ENCODE measurements at places on chromosomes 1 and 21. TPM values are rescaled to one million over a fixed set of nuclear protein-coding genes. Genes with fewer than 3 reads are reported as not detected.

The OR6K3 gene
- not detected for total RNA-seq

The GABPA gene
- total RNA-seq: 23.3 TPM

The ZMYM1 gene
- 23.5 TPM for total RNA-seq

The SPRR2B gene
- total RNA-seq: not detected

The CYP4A11 gene
- not detected for total RNA-seq

The DCAF6 gene
- total RNA-seq: 57.9 TPM

The TMEM51 gene
- 1.5 TPM for total RNA-seq

The RGL1 gene
- total RNA-seq: 26.5 TPM

The WNT2B gene
- 4.7 TPM for total RNA-seq

The ATP1A4 gene
- total RNA-seq: not detected

The CR1L gene
- not detected for total RNA-seq

The RGSL1 gene
- total RNA-seq: not detected

The CYP4A22 gene
- not detected for total RNA-seq

The ZNF683 gene
- total RNA-seq: not detected

The FAM72D gene
- 0.36 TPM for total RNA-seq

The BSND gene
- total RNA-seq: not detected

The TLR5 gene
- 0.36 TPM for total RNA-seq

The IL20 gene
- not detected for total RNA-seq

The SPRR2E gene
- not detected for total RNA-seq

The CRP gene
- total RNA-seq: not detected

The SLC30A2 gene
- total RNA-seq: not detected

The LIN28A gene
- total RNA-seq: not detected

The B3GALT2 gene
- total RNA-seq: 0.92 TPM

The DIRAS3 gene
- 8.8 TPM for total RNA-seq

The ITLN1 gene
- total RNA-seq: not detected

The NBPF10 gene
- total RNA-seq: 2.8 TPM

The NCMAP gene
- not detected for total RNA-seq

The CD46 gene
- 136 TPM for total RNA-seq

All from smooth muscle cell of the pulmonary artery (primary cell).